ENCODE measurements at places on chromosomes 2 and 18.
A peak's percentile ranks its signal among the peaks of the same experiment; 100 is the strongest.

DNA sequence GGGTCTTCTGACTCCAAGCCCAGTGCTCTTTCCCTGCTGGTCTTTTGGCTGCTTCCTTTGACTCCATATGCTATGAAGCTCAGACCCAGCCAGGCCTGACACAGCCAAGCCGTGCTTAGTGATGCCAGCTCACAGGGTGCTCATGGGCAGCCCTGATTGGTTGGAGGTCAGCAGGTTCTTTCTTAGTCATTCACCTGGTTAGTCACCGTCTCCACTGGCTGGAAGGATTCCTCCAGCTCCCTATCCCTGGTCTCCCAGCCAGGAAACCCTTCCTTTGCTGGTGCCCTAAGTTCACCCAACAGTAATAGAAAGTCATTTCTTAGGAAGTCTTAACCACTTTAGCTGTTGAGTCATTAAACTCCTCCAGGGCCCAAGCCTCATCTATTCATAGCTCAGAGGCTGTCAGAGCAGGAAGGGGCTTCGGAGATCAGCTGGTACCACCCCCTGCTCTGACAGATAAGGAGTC, 3.9 kb downstream of the KCNK3 start:
- DNase-seq = no peak

GRCh38 chr2:151770995-151771394, 36.7 kb upstream of the NEB start:
- no peak for DNase-seq

DNA sequence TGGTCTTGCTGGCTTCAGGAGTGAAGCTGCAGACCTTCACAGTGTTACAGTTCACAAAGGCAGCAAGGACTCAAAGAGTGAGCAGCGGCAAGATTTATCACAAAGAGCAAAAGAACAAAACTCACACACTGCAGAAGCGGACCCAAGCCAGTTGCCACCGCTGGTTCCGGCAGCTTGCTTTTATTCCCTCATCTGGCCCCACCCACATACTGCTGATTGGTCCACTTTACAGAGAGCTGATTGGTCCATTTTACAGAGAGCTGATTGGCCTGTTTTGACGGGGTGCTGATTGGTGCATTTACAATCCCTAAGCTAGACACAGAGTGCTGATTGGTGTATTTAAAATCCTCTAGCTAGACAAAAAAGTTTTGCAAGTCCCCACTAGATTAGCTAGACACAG, 37.2 kb upstream of the ZNF532 start:
- DNase-seq = no peak

DNA sequence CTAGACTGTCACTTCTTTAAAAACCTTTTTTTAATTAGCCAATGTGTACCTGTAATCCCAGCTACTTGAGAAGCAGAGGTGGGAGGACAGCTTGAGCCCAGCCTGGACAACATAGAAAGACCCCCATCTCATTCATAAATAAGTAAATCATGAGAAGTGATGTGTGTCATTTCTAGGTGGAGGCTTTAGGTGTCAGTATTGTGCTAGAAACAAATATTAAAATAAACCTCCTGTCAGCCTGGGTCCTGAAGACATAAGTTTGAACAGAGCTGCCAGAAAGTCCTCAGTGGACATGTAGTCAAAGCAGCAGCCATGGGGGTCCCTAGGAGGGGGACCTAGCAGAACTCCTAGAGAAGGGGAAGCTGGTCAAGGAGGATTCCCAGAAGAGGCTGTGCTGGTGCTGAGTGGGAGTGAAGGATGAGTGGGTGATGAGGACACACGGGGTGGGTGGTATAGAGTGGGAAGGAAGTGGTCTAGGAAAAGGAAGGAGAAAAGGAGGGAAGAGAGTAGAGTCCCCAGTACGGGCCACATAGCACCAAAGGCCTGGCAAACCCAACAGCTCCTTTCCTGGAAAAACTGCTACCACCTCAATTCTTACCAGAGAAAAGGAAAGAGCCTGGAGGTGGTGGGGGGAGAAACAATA, 316.6 kb upstream of the NCKAP5 start:
- no peak for DNase-seq

DNA sequence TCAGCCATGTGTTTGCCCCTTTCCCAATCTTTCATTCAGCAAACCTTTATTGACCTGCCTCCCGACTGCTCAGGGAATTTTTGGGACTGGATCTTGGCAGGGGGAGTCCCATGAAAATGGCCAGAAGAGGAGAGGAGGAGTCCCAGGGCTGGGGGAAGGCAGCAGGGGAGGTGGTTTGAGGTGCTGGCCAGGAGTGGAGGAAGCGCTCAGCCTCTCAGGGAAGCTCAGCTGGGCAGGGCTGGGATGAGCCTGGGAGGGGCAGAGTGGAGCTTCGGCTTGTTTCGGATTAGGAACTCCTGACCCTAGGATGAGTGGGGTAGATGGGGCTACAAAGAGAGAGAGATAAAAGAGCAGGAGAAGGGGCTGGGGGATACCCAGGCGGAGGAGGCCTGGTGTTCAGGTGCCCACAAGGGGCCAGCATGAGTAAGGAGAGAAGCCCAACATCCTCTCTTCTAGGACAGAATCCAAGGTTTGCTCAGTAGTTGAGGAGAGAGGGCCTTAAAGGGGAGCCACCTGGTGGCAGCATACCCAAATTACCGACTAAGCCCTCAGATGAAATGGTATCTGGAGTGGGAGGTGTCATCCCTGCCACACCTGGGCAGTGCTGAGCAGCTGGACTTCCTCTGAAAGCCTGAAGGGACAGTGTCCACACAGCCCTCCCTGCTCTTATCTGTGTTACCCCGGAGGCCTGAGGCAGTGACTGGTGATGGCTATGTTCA, 91.1 kb downstream of the INHBB start:
- DNase-seq = peak; percentile 7

DNA sequence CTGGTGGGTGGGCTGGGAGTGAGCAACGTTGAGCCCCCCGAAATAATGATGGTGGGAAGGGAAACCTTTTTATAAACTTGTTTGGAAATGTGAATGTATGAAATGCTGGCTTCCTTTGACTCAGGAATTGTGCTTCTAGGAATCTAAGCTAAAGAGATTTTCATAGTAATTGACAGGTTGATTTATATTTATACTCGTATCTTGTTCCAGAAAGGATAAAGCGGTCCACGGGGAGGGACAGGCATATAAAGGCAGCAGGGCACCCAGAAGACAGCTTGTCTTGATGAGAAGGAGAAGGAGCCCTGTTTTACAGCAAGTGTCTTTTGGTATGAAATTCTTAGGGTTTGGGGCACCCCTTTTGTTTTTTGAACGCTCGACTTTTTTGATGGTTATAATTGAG, 157.8 kb downstream of the AGAP1 start:
- DNase-seq = no peak

DNA sequence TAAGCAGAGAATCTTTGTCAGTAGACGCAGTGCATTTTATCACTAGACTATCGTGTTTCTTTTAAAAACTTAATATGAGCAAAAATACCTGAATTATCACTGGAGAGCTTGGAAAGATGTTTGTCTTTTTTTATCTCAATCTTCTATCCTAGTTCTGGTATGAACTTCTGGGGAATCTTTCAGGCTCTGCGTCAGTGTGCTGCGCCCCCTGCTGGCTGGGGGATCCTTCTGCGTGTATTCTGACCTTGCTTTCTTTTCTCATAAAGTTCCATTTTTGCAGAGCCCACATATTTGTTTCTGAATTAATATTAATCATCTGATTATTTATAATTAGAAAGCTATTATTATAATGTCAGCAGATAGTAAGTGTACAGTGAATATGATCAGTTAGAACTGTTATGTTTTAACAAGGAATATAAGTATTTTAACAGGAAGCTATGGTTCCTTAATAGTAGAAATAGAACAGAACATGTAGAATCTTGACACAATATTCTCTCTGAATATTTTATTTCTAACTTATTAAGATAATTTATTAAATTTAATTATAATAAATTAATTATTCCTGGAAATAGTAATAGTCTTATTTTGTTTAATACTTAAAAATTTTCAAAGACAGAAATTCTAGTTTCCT, 945.0 kb upstream of the CRIM1 start:
- peak; percentile 30 for DNase-seq

DNA sequence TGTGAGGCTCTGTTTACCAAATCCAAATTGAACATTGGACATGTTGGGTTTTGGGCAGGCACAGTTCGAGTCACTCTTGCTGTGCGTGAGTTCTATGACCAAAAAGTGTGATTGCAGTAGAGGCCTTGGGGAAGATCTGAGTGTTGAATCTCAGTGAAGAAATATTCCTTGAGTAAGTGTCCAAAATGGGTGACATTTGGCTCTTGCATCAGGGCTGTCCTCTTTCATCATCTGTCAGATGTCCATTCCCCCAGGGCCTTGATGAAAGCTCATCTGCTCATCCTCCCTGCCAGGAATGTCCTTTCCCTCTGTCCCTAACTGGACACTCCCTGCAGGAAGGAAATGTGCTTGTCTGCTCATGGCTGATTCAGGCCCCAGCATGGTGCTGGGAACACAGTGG, 6.4 kb upstream of the SFTPB start:
- DNase-seq = no peak

DNA sequence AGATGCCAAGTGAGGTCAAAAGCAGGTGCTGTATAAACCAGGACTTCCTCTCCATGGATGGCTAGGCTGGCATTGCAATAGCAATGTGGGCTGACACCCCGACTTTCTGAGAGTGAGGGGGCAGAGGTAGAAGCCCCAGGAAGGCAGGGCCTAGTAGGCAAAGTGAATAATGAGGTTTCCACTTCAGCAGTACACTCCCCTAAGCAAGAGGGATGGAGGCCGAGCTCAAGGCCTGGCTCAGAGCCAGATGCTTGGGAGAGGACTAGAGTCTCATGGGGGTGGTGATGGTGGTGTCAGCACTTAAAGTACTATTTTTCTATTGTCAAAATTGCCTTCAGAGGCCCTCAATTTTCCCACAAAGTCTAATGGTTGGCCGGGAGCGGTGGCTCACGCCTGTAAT, 41.6 kb upstream of the HK2 start:
- no peak for DNase-seq

DNA sequence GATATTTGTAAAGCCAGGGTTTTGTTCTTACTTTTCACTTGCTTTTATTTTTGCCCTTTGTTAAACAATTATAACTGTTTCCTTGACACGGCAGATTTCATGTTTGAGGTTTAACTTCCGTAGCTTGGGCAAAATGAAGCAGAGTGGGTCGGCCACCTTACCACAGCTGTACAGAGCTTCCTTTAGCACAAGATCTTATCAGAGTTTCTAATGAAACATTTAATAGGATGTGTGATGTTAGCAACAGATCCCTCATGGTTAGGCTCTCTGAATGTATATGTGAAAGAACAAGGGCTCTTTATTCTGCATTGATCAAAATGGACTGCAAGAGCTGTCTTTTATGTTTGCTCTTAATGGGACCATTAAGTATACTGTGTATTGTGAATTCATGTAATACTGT, 22.3 kb downstream of the RNF125 start:
- peak; percentile 65 for DNase-seq

DNA sequence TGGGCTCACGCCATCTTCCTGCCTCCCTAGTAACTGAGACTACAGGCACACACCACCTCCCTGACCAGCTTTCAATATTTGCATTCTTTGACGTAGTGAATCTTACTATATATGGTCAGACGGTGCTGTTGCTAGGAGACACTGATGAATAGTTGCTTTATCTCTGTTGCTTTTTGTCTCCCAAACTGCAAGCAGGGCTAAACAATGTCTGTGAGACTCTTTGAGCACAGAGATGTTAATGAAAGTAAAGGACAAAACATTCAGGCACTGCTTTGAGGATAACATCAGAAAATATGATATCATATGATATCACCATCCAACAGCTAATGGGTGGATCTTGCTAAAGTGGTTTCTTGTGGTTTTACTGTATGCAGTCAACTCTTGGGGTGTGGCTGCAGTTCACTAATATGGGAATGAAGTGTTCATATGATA, 43.0 kb downstream of the EMILIN2 start:
- DNase-seq = peak; percentile 33

GRCh38 chr2:42060718-42061619, 13.1 kb downstream of the PKDCC start:
- no peak for DNase-seq

DNA sequence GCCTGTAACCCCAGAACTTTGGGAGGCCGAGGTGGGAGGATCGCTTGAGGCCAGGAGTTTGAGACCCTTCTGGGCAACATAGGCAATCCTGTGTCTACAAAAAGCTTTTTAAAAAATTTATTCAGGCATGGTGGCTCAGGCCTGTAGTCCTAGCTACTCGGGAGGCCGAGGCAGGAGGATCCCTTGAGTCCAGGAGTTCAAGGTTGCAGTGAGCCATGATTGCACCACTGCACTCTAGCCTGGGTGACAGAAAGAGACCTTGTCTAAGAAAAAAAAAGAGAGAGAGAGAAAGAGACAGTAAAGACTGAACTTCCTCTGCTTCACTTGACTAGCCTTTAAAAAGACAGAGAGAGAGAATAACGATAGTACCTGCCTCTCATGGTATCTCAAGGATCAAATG, 62.4 kb downstream of the INPP5D start:
- no peak for DNase-seq

DNA sequence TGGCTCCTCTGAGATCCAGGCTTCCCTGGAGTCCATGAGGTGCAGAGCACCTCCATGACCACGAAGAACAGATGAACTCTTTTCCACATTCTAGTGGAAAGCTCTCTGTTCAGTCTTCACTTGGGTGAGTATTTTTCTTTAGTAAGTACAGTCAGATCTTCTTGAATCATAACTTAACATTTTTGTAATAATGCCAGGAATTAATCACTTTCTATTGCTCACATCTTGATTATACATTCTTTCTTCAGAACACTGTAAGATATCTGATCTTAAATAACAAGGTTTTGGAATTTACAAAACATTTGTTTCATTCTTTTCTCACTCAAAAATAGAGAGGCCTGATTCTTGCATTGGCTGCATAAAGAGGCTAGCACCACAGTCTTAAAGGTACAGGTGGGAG, 45.4 kb upstream of the RND3 start:
- DNase-seq = no peak

DNA sequence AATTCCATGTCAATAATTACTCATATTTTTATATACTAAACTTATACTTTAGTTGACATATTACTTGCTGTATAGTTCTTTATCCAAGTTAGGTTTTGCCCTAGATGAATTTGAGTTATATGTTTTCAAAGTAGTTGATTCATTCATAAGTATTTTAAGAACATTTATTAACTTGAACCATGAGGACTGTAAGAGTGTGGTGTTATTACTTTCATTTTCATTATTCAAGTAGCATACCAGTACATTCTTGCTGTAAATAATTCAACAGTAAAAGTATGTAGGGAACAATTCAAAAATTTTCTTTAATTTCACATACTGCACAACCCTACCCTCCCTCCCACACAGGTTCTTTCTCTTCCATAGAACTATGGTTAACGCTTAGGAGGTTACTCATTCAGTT, 75.4 kb downstream of the ANKRD12 start:
- no peak for DNase-seq

- no peak for DNase-seq
Measured at GRCh38 chr2:127542231-127542630, 6.7 kb downstream of the MYO7B start.

DNA sequence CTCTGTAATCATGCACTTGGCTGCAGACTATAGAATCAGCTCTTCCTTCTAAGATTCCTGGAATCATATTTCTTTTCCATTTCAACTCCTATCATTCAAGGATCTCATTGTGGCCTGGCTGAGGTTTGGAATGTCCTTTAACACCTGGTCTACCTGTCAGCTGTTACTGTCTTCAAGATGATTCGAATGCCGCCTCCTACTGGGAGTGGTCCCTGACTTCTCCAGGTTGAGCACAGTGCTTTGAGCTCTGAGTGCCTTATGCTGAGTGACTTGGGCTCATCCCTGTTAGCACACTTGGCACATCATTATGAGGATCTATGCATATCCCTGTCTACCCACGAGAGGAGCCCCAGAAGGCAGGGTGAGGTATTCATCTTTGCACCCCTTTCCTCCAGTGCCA, 87.6 kb downstream of the MARCHF4 start:
- no peak for DNase-seq

GRCh38 chr2:13666582-13667414, 950.1 kb downstream of the TRIB2 start:
- DNase-seq = no peak

GRCh38 chr2:84957771-84958134, 13.2 kb upstream of the KCMF1 start:
- DNase-seq = no peak

All from CD4-positive, alpha-beta T cell treated with Interleukin-6 for 4 hours (primary cell).